ENCODE measurements at places on chromosomes 2 and 18.

DNA sequence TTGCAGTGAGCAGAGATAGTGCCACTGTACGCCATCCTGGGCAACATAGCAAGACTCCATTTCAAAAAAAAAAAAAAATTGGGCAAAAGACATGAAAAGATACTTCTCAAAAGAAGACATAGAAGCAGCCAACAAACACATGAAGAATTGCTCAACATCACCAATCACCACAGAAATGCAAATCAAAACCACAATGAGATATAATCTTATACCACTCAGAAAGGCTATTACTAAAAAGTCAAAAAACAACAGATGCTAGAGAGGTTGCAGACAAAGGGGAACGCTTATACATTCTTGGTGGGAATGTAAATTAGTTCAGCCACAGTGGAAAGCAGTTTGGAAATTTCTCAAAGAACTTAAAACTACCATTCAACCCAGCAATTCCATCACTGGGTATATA lies 43.1 kb upstream of the CHAC2 start:
- DNase-seq, result no peak

DNA sequence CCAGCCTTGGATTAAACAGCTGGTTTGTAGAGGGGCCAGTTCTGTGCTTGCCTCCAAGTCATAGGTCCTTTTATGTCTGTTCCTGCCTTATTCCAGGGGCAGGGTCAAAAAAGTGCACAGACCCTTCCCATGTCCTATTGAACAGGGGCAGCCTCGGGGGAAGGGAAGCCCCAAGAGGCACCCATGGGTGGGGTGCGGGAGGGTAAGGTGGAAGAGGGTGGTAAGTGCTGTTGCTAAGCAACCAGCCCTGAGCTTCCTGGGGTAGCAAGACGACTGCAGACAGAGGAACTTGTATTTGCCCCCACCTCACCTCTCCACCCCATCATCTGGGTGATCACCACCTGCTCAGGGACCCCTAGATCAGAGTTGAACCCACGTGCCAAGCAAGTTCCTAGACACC lies 7.7 kb downstream of the DNMT3A start:
- no peak for DNase-seq

- DNase-seq, result no peak
Measured at GRCh38 chr2:163753726-163754125, 17.9 kb upstream of the FIGN start.

- no peak for DNase-seq
Measured at GRCh38 chr2:240840435-240841060, 20.5 kb upstream of the KIF1A start.

GRCh38 chr2:134462791-134463698 lies 209.2 kb downstream of the MGAT5 start:
- no peak for DNase-seq

DNA sequence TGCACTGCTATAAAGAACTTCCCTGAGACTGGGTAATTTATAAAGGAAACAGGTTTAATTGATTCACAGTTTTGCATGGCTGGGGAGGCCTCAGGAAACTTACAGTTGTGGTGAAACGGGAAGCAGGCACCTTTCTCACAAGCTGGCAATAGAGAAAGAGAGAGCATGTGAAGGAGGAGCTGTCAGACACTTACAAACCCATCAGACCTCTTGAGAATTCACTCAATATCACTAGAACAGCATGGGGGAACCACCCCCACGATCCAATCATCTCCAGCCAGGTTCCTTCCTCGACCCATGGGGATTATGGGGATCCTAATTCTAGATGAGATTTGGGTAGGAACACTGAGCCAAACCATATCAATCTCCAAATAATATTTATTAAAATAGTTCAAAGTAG lies 729.2 kb upstream of the DDX18 start:
- DNase-seq, result no peak

Measured in effector CD8-positive, alpha-beta T cell (primary cell).